ENCODE measurements at places on chromosomes 5 and 9.

GRCh38 chr9:120710110-120710981, 3.9 kb downstream of the MEGF9 start:
- DNase-seq, result peak; percentile 38

- no peak for DNase-seq
Measured at GRCh38 chr5:127228540-127229184, 61.9 kb upstream of the MEGF10 start.

GRCh38 chr9:128250839-128251731, 24.7 kb downstream of the GOLGA2 start:
- no peak for DNase-seq

DNA sequence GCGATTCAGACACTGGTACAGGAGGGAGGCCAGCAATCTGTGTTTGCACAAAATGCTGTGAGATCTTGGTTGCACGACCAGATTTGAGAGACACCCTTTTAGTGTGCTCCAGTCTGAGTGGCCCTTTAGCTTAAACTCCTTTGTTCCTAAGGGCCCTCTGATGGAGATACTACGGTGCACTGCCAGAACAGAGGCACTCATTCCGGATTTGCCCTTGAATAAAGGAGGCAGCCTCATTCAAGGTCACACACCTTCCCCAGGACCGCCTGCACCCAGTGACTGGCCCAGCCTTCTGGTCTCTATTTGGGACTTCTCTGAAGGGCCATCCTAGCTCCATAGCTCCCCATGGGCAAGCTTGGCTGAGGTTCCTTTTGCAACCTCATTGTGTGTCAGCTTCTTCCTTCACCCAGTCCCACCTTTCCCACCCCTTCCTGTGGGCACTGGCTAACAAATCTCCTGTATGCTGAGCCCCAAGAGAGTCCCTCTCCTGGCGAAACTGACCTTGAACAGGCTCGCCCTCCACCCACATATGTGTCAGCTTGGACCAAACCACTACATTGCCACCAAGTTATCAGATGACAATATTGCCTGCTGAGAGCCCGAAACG, 191.7 kb downstream of the GABBR2 start:
- no peak for DNase-seq

- no peak for DNase-seq
Measured at GRCh38 chr9:20427359-20427758, 194.9 kb downstream of the MLLT3 start.

GRCh38 chr5:14851050-14851419, 20.5 kb downstream of the ANKH start:
- no peak for DNase-seq

DNA sequence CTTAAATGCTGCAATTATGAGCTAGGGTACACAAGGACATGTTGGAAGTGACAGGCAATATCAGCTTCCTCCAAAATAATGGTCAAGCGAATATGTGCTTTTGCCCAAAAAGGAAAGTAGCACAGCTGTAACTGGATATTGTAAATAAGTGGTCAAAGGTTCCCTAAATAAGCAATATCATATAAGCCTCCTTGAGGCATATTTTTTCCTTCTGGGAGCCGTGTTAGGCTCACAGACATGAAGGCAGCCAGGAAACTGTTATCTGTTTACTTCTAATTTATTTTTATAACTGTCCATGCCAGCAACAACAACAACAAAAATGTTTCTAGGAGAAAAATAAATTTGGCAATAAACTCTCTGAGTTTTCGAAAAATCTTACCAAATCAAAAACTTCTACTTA, 648.3 kb downstream of the PDE4D start:
- DNase-seq, result no peak

DNA sequence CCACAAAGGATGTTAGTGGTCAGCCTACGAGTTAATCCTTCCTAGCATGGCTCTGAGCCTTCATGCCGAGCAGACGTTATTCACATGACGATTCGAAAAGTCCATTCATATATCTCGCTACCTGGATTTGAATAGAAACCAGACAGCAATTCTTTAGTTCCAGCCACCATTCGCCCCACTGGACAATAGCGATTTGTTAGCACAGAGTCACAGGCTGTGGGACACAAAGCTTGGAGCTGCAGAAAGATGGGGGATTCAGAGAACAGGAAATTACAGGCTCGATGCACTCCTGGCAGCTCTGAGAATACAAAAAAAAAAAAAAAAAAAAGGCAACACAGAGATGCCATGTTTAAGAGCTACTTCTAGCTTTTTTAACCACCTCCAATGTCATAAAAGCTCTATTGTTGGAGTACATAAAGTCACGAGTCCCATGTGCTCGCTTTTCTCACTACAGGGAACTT, 110.7 kb downstream of the NR6A1 start:
- peak; percentile 16 for DNase-seq

DNA sequence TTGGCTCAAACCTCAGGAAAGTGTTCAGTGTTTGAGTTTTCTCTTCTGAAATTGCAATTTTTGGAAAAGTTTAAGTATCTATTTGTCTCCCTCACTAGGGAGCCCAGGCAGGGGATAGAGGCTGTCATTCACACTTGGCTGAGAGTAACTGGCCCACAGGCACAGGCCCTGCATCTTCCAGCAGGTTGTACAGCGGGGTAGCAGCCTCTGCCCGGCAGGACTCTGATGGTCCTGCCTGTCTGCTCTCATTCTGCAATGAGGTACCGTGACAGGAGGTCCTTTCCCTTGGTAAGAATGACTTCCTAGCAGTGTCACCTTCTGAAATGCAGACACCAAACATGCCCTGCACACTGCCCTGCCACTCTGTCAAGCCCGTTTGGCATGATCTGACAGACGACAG, 282.8 kb upstream of the DAP start:
- no peak for DNase-seq

- peak; percentile 48 for DNase-seq
Measured at GRCh38 chr5:139637438-139638089, 10.6 kb upstream of the CXXC5 start.

DNA sequence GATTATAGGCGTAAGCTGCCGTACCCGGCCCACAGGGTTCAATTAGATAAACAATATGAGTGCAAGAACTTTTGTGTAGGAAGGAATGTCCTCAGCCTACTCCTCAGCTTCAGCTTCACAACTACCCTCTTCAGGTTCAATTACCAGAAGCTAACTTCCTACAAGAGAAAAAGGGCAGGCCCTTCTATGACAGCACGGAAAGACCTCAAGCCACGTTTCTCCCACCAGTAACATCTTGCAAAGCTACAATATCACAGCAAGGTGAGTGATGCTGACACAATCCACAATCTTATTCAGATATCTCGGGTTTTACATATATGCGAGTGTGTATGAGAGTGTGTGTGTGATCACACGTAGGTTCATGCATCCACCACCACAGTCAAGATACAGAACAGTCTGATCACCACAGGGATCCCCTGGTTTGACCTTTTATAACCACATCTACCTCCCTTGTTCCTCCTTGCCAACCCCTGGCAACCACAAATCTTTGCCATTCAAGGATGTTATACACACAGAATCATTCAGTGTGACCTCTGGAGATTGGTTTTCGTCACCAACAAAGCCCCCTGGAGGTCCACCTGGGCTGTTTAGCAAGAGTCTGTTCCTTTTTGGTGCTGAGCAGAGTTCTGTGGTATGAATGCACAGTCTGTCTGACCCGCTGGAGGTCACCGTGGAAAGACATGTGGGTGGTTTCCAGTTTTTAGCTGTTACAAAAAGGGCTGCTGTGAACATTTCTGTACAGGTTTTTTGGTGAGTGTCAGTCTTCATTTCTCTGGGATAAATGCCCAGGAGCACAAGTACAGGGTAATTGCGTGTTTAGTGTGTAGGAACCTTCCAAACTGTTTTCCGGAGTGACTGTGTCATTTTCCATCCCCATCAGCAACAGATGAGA, 38.2 kb downstream of the IPPK start:
- no peak for DNase-seq

DNA sequence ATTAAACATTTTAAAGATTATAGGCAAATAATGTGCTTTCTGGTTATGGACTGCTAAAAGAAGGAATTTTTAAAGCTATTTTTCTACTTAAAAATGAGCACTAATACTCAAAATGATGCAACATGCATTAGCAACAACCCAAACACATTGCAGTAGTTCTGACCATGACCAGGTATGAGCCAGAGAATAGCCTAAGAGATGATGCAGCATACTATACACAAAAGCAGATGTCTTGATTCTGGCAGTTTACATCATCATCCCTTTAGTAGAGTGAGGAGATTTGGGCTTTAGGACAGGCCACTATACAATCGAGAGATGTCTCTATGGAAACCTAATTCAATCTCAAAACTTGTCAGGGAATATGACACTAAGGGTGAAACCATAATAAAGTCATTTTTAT, 307.1 kb downstream of the PRR16 start:
- no peak for DNase-seq

GRCh38 chr9:16521868-16522411, 348.5 kb downstream of the BNC2 start:
- no peak for DNase-seq

DNA sequence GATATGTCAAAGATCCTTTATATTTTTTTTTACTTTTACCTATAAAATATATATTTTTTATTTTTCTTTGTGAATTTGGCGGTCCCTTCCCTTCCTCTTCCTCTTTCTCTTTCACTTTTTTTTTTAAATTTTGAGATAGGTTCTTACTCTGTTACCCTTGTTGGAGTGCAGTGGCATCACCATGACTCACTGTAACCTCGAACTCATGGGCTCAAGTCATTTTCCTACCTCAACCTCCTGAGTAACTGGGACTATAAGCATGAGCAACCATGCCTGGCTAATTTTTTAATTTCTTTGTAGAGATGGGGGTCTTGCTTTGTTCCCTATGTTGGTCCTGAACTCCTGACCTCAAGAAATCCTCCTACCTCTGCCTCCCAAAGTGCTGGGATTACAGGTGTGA, 258.0 kb upstream of the CLINT1 start:
- no peak for DNase-seq

DNA sequence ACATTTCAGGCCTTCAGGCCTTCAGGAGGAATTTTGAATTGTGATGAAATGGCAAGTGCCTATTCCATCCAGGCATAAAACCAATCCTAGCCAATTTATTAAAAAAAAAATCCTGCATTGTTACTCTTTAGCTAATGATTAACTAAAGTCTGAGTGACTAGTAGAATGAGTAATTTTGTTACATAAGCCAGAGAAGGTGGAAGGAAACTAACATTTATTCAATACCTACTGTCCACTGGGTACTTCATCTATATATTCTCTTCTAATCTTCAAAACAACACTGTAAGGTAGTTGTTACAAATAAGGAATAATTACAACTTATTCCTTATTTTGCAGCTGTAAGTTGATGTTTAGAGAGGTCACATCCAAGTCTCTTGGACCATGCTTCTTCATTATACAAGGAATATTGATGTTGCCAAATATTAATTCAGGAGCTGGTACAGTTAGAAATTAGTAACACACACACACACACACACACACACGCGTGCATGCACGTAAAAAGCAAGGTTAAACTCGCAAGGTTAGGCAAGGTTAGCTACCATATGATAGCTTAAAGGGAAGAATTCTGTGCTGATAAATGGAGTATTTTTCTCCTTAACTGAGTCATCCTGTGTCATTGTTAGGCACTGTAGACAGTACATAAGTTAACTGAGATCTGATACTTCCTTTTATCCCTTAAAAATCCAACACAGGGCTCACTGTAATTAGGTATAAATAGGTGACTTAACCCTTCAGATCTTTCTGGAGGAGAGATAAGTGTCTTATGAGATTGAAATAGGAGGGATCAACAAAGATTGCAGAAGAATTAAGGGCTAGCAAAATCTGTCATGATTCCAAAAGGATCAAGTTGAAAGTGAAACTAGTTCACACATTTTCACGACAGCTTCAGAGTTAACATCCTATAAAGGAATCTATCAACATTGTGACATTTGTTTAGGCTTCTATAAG, 596.9 kb downstream of the PDE4D start:
- no peak for DNase-seq

GRCh38 chr5:74471875-74472274, 168.7 kb downstream of the ENC1 start:
- DNase-seq, result no peak

DNA sequence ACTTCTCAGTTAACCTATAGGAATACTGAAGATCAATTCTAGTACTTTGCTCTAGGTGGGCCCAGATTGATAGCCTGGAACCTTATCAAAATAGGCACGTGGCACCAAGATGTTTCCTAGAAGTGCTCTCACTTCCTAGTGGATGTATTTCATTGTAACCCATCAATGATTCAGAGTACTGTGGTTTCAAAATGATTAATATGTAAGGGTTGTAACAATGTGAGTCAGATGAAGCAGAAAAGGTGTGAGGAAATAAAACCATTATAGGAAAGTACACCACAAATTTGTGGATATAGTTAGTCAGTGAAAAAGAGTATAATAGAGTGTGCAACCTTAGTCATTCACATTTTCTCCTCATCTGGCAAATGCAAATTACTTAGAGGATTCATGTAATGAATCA, 177.3 kb upstream of the FST start:
- DNase-seq, result no peak
